ENCODE measurements at places on chromosomes 2 and 18.

- no peak for DNase-seq
These were observed 81.0 kb downstream of the EDAR start for GRCh38 chr2:108907822-108908712.

DNA sequence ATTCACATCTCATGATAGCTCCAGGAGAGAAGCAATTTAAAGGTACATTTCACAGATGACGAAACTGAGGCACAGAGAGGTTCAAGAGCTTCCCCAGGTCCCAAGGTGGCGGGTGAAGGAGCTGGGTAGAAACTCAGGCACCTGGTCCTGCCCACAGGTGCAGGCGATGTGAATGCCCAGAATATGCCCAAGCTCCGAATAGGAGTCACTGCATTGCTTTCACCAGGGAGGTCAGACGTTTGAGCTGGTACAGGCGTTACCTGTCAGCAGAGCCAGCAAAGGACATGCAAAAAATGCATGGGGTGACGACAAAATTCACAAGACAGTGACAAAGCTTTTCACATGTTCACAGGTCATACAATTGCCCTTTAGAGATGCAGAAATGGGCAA, 247.9 kb downstream of the HDAC4 start:
- DNase-seq, result no peak

DNA sequence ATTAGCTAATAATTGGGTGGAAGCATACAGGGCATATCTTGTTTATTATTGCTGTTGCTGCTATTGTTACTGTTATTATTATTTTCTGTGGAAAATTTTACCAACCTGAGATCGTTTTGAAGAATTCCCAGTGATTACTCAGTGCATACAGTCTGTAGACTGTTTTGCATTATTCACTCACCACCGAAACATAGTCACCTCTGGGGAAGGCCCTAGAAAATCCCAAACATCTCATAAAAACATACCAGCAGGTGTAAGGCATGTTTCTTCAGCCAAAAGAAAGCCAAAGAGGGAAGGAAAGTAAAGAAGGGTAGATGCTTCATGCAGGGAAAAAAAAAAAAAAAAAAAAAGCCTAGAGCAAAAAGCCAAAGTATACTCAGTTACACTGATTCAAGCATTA, 647.7 kb downstream of the BCL11A start:
- no peak for DNase-seq

DNA sequence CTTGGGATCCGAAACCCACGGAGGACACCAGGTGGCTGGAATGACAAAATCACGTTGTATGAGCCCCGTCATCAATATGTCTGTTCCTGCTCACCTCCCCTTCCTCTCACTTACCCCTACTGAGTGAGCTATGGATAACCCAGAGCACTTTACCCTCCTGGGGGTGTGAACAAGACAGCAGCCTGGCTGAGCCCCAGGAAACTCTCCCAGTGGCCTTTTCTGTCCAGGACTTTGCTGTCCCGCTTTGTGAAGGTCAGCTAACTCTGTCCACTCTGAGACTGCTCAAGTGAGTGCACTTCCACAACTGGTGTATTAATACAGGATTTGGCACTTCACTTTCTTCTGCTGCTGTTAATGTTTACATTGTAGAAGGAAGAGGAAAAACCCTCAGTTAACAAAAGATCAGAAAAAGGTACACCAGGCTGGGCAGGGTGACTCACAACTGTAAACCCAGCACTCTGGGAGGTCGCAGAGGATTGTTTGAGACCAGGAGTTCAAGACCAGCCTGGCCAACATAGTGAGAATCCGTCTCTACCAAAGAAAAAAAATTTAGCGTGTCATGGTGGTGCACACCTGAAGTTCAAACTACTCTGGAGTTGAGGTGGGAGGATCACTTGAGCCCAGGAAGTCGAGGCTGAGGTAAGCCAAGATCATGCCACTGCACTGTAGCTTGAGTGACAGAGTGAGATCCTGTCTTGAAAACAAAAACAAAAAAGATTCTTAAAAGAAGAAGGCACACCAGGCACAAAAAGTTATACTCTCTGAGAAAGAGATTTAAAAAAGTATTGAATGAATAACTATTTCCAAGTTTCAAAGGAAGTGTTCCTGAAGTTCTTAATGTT, 90.3 kb downstream of the CLHC1 start:
- no peak for DNase-seq

- DNase-seq, result no peak
These were observed 10.0 kb downstream of the PRELID3A start for GRCh38 chr18:12417687-12418086.

GRCh38 chr2:170972296-170973224, 43.5 kb downstream of the GORASP2 start:
- no peak for DNase-seq

- no peak for DNase-seq
These were observed 309.7 kb downstream of the PLCL1 start for GRCh38 chr2:198114064-198114463.

GRCh38 chr2:7929281-7929680, 752.6 kb upstream of the ID2 start:
- no peak for DNase-seq

- no peak for DNase-seq
These were observed 108.6 kb upstream of the RNF152 start for GRCh38 chr18:62001396-62001795.

DNA sequence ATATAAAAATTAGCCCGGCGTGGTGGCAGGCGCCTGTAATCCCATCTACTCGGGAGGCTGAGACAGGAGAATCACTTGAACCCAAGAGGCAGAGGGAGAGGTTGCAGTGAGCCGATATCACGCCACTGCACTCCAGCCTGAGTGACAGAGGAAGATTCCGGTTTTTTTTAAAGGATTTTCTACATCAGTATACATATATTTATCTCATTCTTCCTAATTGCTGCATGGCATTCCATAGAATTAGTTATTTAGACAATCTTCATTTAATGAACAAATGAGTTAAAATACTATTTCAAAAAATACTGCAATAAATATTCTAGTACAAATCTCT, 2.0 kb downstream of the GTF3C2 start:
- no peak for DNase-seq

- DNase-seq, result peak; percentile 45
These were observed 56.0 kb downstream of the TMEM247 start for GRCh38 chr2:46535360-46535759.

GRCh38 chr18:33577685-33578517, at the start of gene ASXL3:
Gene ASXL3, plus strand, starts transcription at chr18:33578219. Its CDS starts 413 bp downstream, at chr18:33578632.
- DNase-seq, result no peak

Measured in amniotic epithelial cell (primary cell).